ENCODE measurements at places on chromosomes 13 and 19. TPM values are rescaled to one million over a fixed set of nuclear protein-coding genes. Genes with fewer than 3 reads are reported as not detected.
A peak's percentile ranks its signal among the peaks of the same experiment; 100 is the strongest.

KLK3 gene
- total RNA-seq = not detected

PTGER1 gene
- total RNA-seq = 0.25 TPM

DNA sequence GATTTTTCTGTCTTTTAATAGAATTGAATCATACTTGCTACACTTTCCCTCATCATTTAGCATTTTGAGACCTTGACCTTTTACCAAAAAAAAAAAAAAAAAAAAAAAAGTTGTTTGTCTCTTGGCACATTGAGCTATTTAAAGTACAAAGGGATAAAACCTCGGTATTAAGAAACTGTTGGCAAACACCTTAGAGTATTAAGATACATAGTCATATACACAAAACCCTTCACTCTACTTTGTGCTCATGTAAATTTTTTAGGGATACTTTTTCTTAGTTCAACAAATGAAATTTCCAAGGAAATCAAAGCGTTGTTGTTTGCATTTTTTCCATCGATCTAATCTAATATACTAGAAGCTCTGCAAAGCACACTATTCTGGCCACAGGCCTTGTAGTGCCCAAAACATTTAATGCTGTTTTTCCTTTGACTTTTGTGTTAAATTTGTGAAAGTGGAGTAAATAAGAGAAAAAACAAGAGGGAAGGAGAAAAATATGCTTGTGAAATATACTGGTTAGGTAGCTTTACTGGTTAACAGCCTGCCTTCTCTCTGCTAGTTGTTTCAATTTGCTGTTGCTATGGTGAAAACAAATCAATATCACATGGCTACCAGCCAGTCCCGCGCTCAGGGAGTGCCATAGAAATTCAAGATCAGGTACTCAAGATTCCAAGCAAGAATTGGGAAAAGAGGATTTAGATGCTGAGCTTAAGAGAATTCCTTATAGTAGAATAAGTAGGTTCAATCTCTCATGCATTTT, 2.6 kb downstream of the MBNL2 start:
- peak overlapping the region; percentile 80 for H3K4me3 ChIP-seq
- DNase-seq = peak; percentile 46
- peaks cover 1% of the 10 kb centered on the region for H3K36me3 ChIP-seq

GRCh38 chr19:30175987-30176386, 196.2 kb upstream of the ZNF536 start:
- H3K4me1 ChIP-seq = no peaks in the 10 kb centered on the region
- H3K27ac ChIP-seq = no peak overlapping the region
- no peak overlapping the region for H3K4me3 ChIP-seq

DNA sequence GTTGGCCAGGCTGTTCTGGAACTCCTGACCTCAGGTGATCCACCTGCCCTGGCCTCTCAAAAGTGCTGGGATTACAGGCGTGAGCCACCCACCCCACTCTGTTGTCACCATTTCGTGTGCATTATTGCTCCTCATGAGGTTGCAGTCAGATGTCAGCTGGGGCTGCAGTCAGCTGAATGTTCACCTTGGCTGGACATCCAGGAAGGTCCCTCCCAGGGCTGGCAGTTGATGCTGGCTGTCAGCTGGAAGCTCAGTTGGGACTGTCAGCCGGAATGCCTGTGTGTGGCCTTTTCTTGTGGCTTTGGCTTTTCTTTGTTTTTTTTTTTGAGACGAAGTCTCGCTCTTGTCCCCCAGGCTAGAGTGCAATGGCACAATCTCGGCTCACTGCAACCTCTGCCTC, 6.6 kb downstream of the MEGF8 start:
- no peaks in the 10 kb centered on the region for H3K27me3 ChIP-seq
- H3K36me3 ChIP-seq = no peaks in the 10 kb centered on the region
- no peak overlapping the region for H3K27ac ChIP-seq
- no peak overlapping the region for H3K4me3 ChIP-seq

GRCh38 chr19:40417643-40417981, 4.4 kb upstream of the PRX start:
- H3K36me3 ChIP-seq = peaks cover 9% of the 10 kb centered on the region
- no peak overlapping the region for H3K4me3 ChIP-seq

- no peaks in the 10 kb centered on the region for H3K36me3 ChIP-seq
- peaks cover 8% of the 10 kb centered on the region for H3K27me3 ChIP-seq
- no peak overlapping the region for H3K4me3 ChIP-seq
- no peak overlapping the region for H3K27ac ChIP-seq
Observed at GRCh38 chr13:97108530-97108900, 113.6 kb upstream of the MBNL2 start.

DNA sequence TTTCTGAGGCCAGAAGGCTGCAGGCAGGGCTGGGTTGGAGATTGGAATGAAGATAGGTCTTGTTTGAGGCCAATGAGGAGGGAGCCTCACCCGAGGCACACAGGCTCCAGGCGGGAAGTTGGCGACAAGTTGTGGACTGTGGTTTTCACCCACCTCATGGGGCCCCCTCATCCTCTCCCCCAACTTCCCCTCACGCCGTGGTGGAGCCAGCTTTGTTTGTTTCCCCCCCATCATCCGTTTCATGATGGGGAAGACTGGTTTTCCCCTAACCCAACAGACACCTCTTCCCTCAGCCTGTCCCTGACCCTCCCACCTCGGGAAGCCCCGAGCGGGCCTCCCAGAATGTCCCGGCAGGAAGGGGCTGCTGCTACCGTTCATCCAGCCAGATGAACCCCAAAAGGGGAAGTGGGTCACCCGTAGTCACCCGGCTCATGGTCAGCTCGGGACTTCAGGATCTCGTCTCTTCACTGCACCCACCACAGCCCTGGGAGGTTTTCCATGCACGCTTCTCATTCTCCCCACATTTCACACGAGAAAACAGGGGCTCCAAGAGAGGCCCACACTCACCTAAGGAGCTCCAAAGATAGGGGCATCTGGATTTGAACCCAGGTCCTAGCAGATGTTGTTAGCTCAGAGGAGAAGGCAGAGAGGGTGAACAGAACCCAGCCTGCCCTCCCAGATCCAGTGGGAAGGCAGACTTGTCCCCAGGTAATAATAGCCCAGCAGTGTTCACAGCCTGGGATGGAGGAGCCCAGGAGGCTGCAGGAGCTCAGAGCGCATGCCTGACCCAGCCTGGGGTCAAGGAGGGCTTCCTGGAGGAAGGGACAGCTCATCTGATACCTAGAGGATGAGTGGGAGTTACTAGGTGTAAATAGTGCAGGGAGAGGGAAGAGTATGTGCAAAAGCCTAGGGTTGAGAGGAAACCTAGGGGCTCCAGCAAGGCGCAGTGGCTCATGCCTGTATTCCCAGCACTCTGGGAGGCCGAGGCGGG, 23.5 kb downstream of the CEACAM16 start:
- DNase-seq = no peak
- no peak overlapping the region for H3K4me3 ChIP-seq
- peaks cover 4% of the 10 kb centered on the region for H3K27me3 ChIP-seq
- H3K4me1 ChIP-seq = peaks cover 27% of the 10 kb centered on the region

ZNF283 gene
- 5.4 TPM for total RNA-seq

DNA sequence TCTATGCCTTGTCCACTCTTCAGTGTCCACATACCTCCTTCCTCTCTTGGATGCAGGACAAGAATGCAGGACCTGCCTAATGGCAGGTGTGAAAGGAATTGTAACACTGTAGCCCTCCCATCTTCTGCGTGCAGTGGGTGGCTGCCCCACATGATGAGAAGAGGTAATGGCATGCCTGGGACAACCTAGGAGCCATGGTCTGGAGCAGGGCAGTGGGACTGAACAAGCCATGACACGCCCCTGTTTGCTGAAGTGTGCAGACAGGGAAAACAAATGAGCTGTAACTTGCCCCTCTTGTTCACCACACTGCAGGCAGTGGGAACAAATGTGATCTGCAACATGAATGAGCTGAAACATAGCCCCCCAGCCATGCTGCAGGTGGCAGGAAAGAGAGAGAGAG, 192.2 kb downstream of the PCDH17 start:
- H3K4me1 ChIP-seq = no peaks in the 10 kb centered on the region
- DNase-seq = no peak
- H3K36me3 ChIP-seq = no peaks in the 10 kb centered on the region
- H3K27ac ChIP-seq = no peak overlapping the region

GRCh38 chr19:55546822-55547614, 1.7 kb upstream of the SBK3 start:
- peaks cover 23% of the 10 kb centered on the region for H3K27me3 ChIP-seq
- H3K27ac ChIP-seq = no peak overlapping the region
- no peak overlapping the region for H3K4me3 ChIP-seq
- no peaks in the 10 kb centered on the region for H3K4me1 ChIP-seq

- peaks cover 67% of the 10 kb centered on the region for H3K27me3 ChIP-seq
- peaks cover 14% of the 10 kb centered on the region for H3K36me3 ChIP-seq
- H3K27ac ChIP-seq = no peak overlapping the region
- H3K4me1 ChIP-seq = peaks cover 44% of the 10 kb centered on the region
- DNase-seq = peak; percentile 31
Observed at GRCh38 chr13:57630661-57631595, 616 bp upstream of the PCDH17 start.

- H3K27ac ChIP-seq = no peak overlapping the region
- no peaks in the 10 kb centered on the region for H3K4me1 ChIP-seq
- no peak overlapping the region for H3K4me3 ChIP-seq
Observed at GRCh38 chr13:110581506-110582185, 20.1 kb upstream of the RAB20 start.
